Activated naive CD8-positive, alpha-beta T cell treated with anti-CD3 and anti-CD28 coated beads for 36 hours (primary cell): ENCODE measurements at places on chromosomes 3 and 15. TPM values are rescaled to one million over a fixed set of nuclear protein-coding genes. Genes with fewer than 3 reads are reported as not detected.

The GOLGA6L10 gene
- 1.3 TPM for total RNA-seq

The PAQR5 gene
- total RNA-seq, result 0.06 TPM

GRCh38 chr15:58163985-58164384 is 25.8 kb downstream of the AQP9 start:
- DNase-seq, result no peak

The ACSBG1 gene
- total RNA-seq, result 0.24 TPM

The ANKRD63 gene
- total RNA-seq, result not detected

DNA sequence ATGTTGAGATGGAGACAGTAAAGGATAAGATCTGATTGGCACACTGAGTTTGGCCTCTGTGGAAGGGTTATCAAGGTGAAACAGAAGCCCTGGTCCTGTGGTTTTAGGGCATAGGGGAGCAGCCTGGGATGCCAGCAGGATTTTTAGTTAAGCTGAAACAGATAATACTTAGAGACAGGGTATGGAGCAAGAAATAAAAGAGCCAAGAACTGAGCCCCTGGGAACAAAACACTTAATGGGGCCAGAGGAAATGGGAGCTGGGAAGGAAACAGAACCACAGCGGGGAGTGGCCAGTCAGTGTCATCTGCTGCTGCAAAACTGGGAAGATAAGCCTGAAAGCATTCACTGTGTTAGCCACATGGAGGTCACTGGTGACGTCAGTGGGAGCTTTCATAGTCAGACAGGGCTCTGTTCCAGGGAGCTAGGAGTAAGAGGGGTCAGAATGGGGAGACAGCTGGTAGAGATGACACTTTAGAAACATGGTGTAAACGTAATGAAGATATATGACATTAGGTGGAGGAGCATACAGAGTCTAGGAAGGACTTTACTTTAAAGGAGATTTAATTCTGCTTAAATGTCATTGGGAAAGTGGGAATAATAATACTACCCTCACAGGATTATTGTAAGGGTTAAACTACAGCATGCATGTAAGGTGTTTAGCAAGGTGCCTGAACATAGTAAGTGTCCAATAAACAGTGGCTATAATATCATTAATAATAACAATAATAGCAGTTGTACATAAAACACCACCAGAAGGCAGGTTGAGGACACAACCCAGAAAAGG is 172.7 kb upstream of the CTNNB1 start:
- no peak for DNase-seq

The FOXL2 gene
- total RNA-seq, result not detected
